ENCODE measurements at places on chromosomes 6 and 20. TPM values are rescaled to one million over a fixed set of nuclear protein-coding genes. Genes with fewer than 3 reads are reported as not detected.

DNA sequence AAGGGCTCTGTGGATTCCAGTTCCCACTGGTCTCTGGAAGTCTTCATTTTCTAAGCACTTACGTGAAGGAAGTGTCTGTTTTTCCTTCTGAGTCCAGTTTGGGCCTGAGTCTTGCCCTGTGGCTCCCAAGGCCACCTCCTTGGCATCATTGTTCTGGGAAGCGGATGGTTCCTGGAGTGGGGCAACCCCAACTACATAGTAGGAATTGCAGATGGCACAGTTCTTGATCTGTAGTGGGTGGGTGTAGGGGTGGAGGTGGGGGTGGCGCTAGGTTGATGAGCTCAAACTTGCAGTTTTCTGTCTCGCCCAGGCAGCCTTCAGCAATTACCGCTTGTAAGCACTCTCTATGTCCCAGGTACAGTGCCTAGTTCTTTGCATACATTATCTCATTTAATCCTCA lies 7.2 kb upstream of the FERMT1 start:
- no peak for DNase-seq

GRCh38 chr6:75116946-75117345 lies 88.9 kb downstream of the COL12A1 start:
- DNase-seq, result no peak

- no peak for DNase-seq
These were observed 4.9 kb upstream of the BEND6 start for GRCh38 chr6:56949925-56950495.

DNA sequence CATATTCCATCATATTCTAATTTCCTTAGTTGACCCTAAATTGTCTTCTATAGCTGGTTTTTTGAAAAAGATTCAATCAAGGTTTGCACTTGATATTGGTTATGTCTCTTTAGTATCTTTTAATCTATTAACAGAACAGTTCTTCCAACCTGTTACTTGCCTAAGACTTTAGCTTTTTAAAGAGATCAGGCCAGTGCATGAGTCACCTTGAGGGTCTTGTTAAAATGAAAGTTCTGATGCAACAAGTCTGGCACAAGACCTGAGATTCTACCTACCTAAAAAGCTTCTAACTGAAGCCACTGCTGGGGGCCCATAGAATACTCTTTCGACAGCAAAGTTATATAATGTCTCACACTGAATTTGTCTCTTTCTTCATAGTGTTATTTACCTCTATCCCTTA lies 3.2 kb downstream of the USP45 start:
- DNase-seq, result no peak

GRCh38 chr20:62571669-62572344 lies 70.5 kb upstream of the SLCO4A1 start:
- DNase-seq, result peak; percentile 59

- DNase-seq, result no peak
These were observed 1.0 kb downstream of the ITPA start for GRCh38 chr20:3210346-3210745.

- DNase-seq, result no peak
These were observed 124.0 kb downstream of the ZFAND3 start for GRCh38 chr6:37943436-37944058.

DNA sequence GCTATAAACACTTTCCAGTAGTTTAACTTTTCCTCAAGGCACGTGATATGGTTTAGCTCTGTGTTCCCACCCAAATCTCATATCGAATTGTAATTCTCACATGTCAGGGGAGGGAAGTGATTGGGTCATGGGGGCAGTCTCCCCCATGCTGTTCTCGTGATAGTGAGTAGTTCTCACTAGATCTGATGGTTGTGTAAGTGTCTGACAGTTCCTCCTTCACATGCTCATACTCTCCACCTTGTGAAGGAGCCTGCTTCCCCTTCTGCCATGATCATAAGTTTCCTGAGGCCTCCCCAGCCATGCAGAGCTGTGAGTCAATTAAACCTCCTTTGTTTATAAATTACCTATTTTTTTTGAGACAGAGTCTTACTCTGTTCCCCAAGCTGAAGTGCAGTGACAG lies 127.9 kb downstream of the DTNBP1 start:
- DNase-seq, result no peak

GRCh38 chr6:74733830-74734620 lies 471.8 kb downstream of the COL12A1 start:
- no peak for DNase-seq

DNA sequence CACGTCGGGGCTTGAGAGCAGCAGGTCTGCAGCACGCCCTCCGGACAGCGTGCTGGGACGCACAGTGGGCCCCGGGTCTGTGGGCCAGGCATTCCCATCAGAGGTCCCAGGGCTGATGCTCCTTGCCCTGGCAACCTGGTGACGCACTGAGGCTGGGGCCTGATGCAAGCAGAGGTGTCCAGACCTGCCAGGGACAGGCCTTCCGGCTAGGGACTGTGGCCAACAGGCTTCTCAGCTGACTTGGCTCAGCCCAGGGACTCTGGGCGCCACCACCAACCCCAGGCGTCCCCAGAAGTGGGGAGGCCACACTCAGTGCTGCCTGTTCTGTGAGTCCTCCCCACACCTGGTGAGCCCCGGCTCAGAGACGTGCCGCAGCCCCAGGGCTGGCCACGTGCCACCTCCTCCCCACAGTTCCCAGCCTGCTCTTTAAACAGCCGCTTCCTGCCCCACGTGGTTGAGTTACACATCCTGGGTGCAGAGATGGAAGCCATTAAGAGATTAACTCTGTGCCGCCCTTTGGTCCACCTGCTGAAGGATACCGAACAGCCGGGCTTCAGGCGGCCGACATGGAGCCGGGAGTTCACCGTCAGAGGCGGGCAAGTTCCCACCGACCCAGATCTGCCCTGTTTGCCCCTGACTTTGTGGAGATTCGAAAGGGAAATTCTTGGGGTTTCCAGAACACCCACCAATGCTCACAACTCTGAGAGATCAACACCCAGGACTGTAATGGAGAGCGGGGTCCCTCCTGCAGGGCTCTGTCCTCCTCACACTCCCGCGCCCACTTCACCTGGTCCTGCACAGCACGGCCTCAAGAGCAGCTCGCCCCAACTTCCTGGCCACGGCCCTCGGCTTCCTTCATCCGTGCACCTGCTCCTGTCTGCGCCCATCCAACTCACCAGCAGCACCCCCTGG lies 37.6 kb upstream of the ZBP1 start:
- DNase-seq, result peak; percentile 44

Gene DYNLT2
- total RNA-seq, result 5.7 TPM

Gene SLC17A2
- not detected for total RNA-seq

DNA sequence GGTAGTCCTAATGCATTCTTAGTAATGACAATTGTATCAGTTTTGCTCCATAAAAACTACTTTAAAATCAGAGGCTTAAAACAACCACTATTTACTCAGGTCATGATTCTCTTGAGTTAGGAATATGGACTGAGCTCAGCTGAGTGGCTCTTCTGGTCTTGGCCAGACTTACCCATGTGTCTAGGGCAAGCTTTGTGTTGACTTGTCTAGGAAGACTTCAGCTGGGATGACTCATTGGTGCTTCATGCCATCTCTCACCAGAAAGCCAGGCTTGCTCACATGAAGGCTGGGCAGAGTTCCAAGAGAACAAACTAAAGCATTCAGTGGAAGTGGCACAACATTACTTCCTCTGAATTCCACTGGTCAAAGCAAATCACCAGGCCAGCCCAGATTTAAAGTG lies 155.3 kb downstream of the DHX35 start:
- peak; percentile 9 for DNase-seq

DNA sequence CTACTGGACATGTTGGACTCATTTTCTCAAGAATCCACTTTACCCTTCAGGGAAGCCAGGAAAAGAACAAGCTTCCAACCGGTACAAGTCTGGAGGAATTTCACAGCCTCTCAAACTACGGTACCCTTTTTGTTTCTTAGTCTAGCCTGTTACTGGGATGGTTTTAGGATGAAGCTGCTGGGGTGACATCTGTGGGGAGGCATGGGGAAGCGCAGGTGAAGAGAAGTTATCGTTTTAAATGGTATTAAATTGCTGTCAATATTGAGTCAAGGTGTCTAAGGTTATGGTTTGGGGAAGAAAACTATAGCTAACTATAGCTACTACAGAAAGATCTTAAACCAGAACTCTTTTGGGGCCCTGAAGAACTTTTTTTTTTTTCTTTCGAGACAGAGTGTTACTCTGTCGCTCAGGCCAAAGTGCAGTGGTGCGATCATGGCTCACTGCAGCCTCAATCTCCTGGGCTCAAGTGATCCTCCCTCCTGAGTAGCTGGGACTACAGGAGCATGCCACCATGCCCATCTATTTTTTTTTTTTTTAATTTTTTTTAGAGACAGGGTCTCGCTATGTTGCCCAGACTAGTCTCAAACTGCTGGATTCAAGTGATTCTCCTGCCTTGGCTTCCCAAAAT lies 128.7 kb downstream of the RIN2 start:
- DNase-seq, result peak; percentile 36

DNA sequence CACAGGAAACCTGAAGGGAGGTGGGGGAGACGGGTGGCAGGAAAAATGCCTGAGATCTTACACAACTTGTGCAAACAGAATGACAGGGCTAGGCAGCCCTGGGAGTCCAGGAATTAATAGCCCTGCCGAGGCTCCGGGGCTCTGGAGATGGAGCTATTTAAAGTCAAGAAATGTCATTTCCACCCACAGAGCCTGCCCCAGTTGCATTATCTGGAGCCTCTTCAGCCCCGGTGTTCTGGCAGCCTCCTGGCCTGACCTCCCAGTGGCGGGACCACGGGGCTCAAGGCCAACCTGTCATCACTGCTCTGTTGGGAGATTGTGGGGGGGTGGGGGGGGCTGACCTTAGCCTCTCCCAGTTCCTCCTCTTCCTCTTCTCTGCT lies 28.5 kb upstream of the SCUBE3 start:
- no peak for DNase-seq

DNA sequence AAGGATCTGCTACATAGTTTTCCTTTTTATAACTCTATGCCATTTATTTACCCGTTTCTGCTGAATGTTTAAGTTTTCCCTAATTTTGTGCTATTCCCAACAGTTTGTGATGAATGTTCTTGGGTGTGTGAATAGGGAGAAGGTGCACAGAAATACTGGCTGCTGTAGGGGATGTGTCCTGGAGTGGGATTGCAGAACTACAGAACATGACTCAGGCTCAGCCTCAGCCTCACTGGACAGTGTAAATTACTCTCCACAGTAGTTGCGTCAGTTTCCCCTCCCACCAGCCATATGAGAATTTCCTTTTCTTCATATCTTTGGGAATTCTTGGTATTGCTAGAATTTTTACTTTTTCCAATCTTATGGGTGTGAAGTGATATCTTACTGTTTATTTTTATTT lies 57.0 kb downstream of the SLX4IP start:
- DNase-seq, result no peak

Gene RBPJL
- total RNA-seq, result not detected

- DNase-seq, result no peak
These were observed 84.7 kb upstream of the AKAP12 start for GRCh38 chr6:151155095-151155494.

DNA sequence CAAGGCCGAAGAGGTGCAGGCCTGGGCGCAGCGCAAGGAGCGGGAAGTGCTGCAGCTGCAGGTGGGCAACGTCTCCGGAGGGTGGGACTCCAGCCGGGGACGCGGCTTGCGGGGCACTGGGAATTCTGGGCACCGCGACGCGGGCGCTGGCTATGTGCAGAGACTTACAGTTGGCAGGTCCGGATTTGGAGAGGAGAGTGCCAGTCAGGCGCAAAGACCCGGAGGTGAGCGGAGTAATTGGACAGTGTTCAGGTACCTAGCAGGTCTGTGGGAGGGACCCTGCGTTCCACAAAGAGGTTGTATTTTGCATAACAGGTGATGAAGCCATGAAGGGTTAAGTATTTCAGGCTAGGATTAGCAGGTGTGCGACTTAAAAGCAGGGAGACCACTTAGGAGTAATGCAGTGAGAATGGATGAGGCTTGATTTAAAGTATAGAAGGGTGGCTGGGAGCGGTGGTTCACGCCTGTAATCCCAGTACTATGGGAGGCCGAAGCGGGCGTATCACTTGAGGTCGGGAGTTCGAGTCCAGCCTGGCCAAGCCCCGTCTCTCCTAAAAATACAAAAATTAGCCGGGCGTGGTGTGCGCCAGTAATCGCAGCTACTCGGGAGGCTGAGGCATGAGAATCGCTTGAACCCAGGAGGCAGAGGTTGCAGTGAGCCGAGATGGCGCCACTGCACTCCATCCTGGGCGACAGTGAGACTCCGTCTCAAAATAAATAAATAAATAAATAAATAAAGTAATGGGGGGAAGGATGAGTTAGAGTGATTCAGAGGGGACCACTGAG lies 1.0 kb downstream of the MRPS26 start:
- DNase-seq, result peak; percentile 14

DNA sequence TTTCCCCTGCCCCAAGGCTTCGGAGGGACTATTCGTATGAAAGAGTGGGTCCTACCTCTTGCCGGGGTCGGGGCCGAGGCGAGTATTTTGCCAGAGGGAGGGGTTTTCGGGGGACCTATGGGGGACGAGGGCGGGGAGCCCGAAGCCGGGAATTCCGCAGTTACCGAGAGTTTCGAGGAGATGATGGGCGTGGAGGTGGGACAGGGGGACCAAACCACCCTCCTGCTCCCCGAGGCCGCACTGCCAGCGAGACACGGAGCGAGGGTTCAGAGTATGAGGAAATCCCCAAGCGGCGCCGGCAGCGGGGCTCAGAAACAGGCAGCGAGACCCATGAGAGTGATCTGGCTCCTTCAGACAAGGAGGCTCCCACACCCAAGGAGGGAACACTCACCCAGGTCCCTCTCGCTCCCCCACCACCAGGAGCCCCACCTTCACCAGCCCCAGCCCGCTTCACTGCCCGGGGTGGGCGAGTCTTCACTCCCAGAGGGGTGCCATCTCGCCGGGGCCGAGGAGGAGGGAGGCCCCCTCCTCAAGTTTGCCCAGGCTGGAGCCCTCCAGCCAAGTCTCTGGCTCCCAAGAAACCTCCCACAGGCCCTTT lies 11.3 kb downstream of the PRRC2A start:
- no peak for DNase-seq

DNA sequence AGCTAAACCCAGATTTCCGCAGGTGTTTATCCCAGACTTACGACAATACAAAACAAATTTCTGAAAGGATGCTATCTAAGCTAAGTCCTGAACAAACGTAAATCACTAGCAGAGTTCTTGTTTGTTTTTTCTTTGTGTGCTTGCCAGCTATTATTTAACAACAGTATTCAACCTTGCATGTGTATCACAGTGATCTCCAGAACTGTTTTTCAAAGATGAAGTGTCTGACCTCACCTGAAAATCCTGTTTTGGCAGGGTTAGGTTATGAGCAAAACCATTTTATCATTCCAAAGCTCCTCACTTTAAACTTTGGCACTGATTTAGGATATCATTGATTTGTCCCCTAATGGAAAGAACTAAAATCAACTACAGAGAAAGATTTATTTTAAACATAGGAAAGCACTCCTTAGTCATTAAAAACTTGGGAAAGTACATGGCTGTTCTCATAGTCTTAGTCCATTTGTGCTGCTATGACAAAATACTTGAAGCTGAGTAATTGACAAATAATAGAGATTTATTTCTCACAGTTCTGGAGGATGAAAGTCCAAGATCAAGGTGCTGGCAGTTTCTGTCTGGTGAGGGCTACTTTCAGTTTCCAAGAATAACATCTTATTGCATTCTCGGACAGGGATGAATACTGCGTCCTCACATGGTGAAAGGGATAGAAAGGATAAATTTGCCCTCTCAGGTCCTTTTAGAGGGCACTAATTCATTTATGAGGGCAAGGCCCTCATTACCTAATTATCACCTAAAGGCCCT lies 20.8 kb upstream of the BMP5 start:
- DNase-seq, result peak; percentile 24

Gene PHACTR3
- 8.5 TPM for total RNA-seq

GRCh38 chr6:139135578-139136545 lies 982 bp downstream of the HECA start:
- peak; percentile 66 for DNase-seq

Gene MAS1
- total RNA-seq, result not detected

GRCh38 chr6:116680880-116681672 lies at the start of gene KPNA5:
TSS of gene KPNA5 (plus strand) at chr6:116681211. CDS start at chr6:116681335, 124 bp downstream.
- DNase-seq, result peak; percentile 98

- DNase-seq, result no peak
These were observed 327.9 kb upstream of the KHDRBS2 start for GRCh38 chr6:62613928-62614327.

All from tongue (tissue), 3 donors.